Cortex of kidney (tissue), 1 donor: ENCODE measurements at places on chromosomes 16 and 17.

- no peak for DNase-seq
Observed at GRCh38 chr16:50188619-50189136, 35.6 kb downstream of the TENT4B start.

DNA sequence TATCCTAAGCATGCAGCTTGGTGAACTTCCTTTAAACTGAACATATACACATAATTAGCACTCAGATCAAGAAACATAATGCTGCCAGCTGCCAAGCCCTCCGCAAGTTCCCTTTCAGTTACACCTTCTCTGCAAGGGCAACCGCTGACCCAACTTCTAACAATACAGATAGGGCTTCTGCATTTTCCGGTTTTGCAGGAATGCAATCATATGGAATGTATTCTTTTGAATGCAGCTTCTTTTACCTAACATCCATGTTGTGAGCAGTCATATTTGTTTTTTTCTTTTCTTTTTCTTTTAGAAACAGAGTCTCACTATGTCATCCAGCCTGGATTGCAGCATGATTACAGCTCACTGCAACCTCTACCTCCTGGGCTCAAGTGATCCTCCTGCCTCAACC lies 110.7 kb downstream of the GSG1L start:
- no peak for DNase-seq

DNA sequence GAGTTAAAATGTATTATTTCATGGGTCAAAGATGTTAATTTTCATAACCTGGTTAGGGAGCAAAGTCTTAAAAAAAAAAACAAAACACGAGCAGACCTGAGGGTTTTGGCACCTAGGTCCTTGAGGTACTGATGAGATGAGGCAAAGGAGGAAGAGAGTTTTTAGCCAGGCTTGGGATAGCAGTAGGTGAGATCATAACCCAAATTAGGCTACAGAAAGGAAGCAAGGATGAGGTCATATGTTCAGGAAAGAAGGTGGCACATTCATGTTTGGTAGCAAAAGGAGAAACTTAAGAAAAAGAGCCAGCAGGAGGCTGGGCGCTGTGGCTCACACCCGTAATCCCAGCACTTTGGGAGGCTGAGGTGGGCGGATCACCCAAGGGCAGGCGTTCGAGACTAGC lies 2.8 kb downstream of the ATXN1L start:
- no peak for DNase-seq

GRCh38 chr16:4795828-4796572 lies 831 bp downstream of the SMIM22 start:
- no peak for DNase-seq

DNA sequence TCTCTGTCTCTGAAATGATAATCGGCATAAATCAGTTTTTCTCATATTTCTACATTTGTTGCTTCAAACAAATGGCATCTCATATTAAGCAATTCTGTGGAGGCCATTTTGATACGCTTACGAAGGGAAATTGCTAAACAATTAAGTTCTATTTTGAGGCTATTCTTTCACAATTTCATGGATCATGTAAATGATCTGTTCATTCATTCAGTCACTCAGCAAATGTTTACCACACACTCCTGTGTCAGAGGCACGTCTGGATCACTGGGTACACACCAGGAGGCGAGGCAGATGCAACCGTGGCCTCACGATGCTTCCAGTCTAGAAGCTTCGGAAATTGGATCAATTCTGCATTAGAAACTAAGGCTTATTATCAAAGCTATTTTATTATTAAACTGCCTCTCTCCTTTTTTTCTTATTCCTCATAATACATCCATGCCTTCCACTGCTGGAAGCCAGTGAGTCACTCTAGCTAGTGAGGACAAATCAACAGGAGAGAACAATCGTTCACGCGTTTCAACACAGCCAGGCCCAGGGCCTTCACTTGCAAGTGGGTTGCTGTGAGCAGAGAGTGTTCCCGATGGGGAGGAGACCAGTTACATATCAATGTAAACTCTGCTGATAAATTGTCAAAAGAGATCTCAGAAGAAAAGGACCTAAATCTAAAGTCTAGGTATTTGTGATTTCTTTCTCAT lies 11.3 kb upstream of the SLC39A11 start:
- no peak for DNase-seq

GRCh38 chr17:8580952-8581658 lies 49.4 kb downstream of the MYH10 start:
- no peak for DNase-seq
